ENCODE measurements at places on chromosomes 13 and 19.

DNA sequence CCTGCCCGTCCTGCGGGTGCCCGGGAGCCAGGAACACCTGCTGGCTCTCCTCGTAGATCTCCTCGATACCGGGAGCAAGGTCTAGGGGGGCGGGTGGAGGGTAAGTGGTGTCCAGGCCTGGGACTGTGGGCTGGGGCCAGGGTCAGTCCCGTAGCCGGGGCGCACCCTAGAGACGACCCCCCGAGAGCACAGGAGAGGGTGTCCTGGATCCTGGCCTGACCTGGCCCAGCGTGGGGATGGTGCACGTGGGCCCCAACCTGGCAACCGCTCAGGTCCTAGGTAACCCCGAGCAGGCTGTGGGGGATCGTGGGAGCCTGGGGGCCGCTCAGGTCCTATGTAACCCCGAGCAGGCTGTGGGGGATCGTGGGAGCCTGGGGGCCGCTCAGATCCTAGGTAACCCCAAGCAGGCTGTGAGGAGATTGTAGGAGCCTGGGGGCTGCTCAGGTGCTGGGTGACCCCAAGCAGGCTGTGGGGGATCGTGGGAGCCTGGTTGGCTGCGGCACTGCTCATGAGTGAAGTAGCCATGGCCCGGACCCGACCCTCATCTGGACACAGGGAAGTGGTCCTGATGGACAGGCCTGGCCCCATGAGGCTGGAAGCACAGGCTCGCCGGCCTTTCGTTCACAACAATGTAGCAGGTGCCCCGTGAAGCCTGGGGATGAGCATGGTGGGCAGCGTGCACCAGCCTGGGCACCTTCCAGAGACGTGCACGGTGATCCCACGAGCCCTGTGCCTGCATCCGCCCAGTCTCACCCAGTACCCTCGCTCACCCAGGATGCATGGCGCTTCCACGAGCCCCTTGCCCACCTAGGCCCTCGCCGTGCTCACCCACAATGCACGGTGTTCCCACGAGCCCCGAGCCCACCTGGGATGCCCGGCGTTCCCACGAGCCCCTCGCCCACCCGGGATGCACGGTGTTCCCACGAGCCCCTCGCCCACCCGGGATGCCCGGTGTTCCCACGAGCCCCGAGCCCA, 6.2 kb downstream of the GPX4 start:
- no peak for DNase-seq

- no peak for DNase-seq
Observed at GRCh38 chr13:78198821-78199220, 280.2 kb upstream of the EDNRB start.

- DNase-seq, result no peak
Observed at GRCh38 chr13:33015241-33015668, 968 bp upstream of the KL start.

DNA sequence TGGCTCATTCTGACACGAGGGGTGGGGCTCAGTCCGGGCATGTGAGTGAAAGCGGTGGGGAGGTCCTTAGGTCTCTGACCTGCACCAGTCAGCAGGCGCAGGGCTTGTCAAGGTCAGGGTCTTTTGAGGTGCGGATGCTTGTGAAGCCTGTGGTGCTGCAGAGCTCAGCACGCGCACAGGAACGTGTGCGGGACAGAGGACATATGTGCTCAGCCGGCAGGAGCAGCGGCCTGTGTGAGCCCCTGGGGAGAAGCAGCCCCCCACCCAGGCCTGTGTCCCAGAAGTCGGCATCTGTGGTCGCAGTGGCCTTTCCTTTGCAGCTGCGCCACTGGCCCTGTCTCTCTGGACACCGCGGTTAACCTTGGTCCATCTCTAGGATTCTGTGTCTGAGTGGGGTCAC, 30.9 kb downstream of the ATP4B start:
- no peak for DNase-seq

DNA sequence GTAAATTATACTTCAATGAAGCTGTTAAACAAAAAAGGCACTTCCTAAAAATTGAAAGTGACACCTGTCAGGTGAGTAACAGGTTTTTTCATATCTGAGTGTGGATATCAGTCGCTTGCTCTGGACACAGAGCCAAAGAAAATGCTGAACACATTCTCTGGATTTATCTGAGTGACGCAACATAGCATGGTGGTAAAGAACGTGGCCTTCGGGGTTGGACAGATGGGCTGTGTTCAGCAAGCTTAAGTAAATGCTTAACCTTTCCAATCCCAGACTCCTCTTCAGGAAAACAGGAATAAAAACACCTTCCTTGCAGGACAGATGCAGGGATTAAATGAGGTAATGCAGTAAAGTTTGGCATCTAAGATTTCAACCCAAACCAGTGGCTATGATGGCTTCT, 132.0 kb downstream of the FOXO1 start:
- DNase-seq, result no peak

GRCh38 chr19:32022044-32022640, 323.3 kb upstream of the ZNF507 start:
- DNase-seq, result no peak

DNA sequence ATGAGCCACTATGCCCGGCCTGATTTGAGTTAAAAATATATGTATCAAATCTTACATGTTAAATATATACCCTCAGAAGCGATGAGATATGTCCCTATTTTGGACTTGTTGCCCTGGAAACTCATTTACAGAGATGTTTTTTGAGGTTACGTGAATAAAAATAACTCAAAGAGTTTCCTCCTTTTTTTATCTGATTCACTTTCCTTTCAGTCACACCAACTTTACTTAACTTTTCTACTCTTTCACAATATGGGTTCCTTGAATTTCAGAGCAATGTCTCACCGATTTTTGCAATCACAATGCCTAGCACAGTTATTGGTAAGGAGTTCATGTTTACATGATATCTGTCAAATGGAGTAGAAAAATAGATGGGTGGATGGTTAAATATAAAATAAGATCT, 2.3 kb downstream of the OR7C2 start:
- no peak for DNase-seq

- no peak for DNase-seq
Observed at GRCh38 chr13:23808803-23809202, 80.4 kb downstream of the MIPEP start.

- DNase-seq, result no peak
Observed at GRCh38 chr19:5138606-5139582, 170.0 kb downstream of the KDM4B start.

DNA sequence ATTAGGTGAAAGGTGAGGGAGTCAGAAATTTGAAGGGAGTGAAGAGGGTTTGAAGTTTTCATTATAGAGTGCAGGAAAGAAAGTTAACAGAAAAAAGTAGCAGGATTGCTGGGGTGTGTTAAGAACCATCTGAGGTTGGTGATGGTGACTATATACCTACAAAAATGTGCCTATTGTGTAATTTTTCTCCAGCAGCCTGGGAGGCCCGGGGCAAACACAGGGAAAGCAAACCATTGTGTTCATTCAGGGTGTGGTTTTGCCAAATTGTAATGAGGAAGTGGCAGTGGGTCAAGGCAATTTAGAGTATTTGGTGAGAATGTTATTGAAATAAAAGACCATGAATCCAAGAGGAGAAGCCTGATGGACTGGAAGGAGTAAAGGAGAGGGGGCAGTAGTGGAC, 8.2 kb upstream of the SUCLA2 start:
- no peak for DNase-seq

- no peak for DNase-seq
Observed at GRCh38 chr13:28490061-28490460, 4.9 kb downstream of the FLT1 start.

DNA sequence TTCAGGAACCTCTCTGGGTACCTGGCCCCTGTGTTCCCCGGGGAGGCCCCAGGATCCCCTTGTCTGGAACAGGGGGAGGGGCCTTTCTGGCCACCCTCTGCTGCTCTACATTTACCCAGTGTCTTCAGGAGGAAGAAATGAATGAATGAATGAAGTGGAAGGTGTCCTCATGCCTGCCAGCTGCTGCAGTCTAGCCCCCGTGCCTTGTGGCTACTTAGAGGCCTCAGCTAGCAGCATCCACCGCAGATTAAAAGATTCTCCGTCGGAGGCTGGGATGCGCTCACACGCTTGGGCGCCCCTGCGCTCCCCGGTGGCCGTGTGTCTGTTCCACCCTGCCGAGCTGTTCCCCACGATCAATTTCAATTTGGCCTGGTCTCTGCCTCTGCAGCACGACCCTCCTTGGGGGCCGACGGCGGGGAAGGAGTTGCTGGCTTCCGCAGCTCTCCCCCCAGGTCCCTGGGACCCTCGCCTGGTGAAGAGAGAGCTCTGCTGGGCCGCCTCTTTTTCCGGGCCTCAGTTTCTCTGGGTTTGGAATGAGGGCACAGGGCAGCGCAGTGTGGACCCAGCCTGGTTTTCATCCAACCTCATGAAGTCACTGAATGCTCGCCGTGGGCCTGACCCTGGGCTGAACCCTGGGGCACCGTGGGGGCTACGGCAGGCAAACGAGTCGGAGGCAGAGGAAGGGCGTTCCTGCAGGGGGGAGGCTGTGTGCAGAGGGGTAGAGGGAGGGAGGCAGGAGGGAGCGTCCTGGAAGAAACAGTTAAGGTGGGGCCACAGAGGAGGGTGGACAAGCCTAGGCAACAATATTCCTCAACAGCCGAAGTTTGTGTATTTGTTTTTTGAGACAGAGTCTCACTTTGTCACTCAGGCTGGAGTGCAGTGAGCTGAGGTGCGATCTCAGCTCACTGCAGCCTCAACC, 28.3 kb downstream of the EFNA2 start:
- peak; percentile 54 for DNase-seq

GRCh38 chr13:32310134-32310706, 4.9 kb downstream of the ZAR1L start:
- DNase-seq, result no peak

DNA sequence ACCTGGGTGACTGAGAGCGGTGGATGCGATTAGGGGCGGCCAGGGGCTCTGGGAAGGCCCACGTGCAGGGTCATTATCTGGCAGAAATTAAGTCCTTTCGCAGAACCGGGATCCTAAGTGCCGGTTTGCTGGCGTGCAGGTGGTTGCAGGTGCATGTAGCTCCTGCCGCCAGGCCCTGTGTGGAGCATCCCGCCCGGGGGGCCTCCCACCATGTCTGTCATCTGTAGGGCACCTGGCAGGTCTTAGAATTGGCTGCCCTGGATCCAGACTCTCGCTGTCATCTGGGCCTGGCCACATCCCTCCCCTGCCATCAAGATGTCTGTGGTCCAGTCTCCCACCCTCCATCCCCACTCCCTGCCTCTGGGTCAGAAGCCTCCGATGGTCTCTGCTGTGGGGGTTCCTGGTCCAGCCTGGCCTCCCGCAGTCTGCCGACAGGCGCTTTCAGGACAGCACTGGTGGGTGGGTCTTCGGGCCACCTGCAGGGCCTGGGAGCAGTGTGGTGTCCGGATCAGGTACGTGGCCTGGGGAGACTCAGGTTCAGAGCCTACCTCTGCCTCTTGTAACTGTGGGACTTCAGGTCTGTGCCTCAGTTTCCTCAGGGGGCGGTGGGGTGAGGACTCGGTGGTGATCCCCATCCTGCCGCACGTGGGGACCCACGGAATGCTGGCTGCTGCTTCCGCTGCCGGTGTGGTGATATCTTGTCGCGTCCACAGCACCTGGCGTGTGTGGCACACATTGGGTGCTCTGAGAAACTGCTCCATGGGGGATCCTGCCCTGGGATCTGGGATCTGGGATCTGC, 5.4 kb downstream of the GNA11 start:
- DNase-seq, result no peak

GRCh38 chr13:39803156-39803555, 147.7 kb downstream of the COG6 start:
- DNase-seq, result no peak

DNA sequence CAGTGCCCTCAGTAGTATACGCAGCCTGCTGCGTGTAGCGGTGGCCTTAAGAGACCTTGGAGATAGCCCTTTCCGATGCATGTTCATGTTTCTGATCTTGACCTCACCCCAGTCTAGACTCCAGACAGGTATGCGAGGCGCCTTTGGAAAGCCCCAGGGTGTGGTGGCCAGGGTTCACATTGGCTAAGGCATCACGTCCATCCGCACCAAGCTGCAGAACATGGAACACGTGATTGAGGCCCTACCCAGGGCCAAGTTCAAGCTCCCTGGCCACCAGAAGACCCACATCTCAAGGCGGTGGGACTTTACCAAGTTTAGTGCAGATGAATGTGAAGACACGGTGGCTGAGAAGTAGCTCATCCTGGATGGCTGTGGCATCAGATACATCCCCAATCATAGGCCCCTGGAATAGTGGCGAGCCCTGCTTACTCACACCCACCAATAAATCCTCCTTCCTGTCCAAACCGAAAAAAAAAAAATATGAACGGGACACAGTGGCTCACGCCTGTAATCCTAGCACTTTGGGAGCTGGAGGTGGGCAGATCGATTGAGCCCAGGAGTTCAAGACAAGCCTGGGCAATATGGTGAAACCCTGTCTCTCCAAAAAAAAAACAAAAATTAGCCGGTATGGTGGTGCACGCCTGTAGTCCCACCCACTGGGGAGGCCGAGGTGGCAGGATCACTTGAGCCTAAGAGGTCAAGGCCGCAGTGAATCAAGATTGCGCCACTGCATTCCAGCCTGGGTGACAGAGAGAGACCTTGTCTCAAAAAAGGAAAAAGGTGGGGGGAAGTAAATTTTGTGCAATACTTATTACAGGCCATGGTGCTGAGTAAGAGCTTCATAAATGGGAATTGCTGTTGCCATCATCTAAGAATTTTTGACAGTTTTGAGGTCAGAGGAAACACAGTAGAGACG, 12.4 kb upstream of the CBLC start:
- no peak for DNase-seq

- peak; percentile 52 for DNase-seq
Observed at GRCh38 chr19:17468302-17469091, 1.8 kb upstream of the SLC27A1 start.

DNA sequence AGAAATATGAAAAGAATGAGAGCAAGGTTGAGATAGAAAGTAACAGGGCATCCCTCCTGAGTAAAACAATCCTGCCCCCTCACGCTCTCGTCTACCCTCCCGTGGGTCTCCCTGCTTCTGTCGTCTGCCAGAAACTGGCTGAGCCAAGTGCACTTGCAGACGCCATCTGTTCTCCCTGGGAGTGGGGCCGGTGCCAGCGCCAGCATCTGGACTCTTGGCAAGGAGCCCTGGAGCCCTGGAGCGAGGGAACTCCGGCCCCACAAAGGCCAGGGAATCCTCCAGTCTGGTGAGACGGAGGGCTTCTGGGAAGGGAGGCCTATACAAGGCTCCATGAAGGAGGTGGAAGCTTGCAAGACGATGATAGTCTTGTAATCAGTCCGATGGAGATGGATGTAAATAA, 2.3 kb upstream of the TMEM91 start:
- DNase-seq, result no peak

GRCh38 chr19:10001899-10002298, 8.4 kb downstream of the COL5A3 start:
- no peak for DNase-seq
